Cortex of kidney (tissue), 1 donor: ENCODE measurements at places on chromosomes 1 and 21.

GRCh38 chr1:81679942-81680341 lies 120.8 kb upstream of the ADGRL2 start:
- no peak for DNase-seq

GRCh38 chr1:23643736-23644554 lies 47.7 kb upstream of the RPL11 start:
- no peak for DNase-seq

GRCh38 chr1:23394684-23395083 lies 25.0 kb upstream of the ZNF436 start:
- DNase-seq = no peak

GRCh38 chr1:24862775-24863483 lies 67.1 kb downstream of the RUNX3 start:
- DNase-seq = no peak

GRCh38 chr1:110195196-110195595 lies 14.9 kb upstream of the KCNC4 start:
- DNase-seq = no peak

GRCh38 chr1:14924455-14925331 lies 228.9 kb upstream of the TMEM51 start:
- DNase-seq = no peak

GRCh38 chr1:113452921-113453770 lies 62.8 kb downstream of the MAGI3 start:
- DNase-seq = no peak

GRCh38 chr1:117205368-117205767 lies 5.4 kb downstream of the VTCN1 start:
- no peak for DNase-seq

- no peak for DNase-seq
Observed at GRCh38 chr1:225653463-225654276, 747 bp upstream of the ENAH start.

DNA sequence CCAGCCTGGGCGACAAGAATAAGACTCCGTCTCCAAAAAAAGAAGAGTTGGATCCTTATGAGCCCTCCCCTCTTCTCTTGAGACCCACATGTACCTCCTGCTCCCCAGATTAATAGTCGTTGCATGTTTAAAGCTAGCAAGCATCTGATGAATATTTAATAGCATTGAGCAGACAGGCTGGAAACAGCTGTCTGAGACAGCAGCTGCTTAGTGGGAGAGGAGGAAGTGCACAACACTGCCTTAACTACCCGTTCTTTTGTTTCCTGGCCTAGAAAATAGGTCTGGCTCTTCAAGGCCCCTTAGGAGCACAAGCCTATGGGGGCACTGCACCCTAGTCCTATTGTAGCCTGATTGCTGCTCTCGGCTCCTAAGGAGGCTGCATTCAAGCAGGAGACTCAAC lies 17.3 kb upstream of the TMEM39B start:
- no peak for DNase-seq

- DNase-seq = no peak
Observed at GRCh38 chr1:40650075-40650474, 15.4 kb downstream of the RIMS3 start.

DNA sequence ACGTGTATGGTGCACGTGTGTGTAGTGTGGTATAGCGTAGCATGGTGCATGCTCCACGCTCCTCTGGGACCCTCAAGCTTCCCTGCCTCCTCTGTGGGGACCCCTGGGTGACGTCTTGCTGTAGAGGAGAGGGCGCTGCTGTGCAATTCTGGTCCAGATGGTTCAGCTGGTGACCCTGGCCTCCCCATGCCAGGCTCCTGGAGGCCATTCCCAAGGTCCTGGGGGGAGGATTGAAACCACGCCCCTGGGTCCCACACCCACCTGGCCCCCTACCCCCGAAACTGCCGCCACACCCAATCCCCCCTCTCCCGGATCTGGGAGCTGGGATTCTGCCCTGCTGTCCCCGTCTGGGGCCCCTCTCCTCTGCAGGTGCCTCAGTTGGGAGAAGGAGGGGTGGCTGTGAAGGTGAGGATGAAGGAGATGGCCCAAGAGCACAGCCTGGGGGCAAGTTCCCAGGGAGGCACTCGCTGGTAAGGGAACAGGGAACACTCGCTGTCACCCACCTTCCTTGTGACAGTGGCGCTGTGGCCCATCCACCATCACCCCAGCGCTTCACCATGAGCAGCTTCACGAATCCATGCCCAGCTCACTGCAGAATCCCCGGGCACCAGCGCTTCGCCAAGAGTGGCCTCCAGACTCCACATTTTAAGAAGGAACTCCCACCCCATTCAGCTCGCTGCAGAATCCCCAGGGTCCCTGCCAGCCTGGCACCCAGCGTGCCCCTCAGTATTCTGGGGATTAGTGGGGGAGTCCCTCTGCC lies 38.0 kb downstream of the WDR4 start:
- no peak for DNase-seq

GRCh38 chr1:57517587-57518374 lies 93.9 kb upstream of the DAB1 start:
- no peak for DNase-seq

DNA sequence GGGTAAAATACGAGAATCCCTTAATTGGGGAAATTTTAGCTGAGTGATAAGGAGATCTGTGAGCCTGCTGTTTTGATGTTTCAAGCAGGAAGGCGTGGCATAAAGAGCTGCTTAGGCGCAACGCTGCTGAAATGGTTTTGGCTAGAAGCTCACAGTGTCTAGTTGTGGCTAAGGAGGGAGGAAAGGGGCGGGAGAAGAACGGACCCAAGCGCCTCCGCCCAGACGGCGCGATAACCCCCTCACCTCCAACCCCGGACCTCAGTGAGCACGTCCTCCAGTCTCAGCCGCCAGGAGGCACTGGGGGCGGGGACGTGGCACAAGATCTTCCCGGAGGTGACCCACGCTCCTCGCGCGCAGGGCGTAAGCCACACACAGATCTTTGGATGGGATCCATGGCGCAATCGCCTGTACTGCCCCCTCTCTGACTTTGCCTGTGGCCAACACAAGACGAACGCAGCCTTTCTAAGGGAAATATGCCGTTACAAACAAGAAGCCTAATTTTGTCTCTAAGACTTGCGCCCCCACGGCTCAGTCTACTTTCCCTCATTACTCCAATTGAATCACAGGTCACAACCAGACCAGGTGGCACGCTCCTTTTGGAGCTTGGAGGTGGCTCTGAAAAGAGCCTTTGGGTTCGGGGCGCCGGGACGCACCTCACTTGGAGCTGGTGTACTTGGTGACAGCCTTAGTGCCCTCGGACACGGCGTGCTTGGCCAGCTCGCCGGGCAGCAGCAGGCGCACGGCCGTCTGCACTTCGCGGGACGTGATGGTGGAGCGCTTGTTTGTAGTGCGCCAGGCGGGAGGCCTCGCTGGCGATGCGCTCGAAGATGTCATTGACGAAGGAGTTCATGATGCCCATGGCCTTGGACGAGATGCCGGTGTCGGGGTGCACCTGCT lies 23.4 kb upstream of the RNF187 start:
- no peak for DNase-seq

DNA sequence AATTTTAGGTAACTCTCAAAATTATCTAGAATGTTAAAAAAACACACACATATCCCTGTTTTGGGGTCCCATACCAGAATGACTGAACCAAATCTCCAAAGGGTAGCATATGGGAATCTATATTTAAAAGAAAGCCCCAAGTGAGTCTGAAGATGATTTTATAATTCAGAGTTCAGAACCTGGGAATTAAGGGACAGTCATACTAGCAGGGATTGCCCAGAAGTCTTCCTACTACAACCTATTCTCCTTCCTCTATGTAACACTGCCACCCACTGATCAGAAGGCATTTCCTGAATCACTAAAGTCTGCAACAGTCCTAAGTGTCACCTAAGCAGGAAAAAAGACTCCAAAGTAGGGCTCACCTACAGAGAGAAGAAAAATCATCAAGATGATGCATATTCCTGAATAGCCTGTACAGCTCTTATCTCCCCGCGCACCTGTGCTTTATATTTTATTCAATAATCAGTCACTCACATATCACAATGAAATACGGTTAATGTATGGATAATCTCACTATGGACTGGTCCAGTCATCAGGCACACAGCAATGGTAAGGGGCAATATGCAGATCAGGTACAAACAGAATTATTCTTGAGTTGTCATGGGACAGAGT lies 4.9 kb downstream of the RGS1 start:
- DNase-seq = no peak

DNA sequence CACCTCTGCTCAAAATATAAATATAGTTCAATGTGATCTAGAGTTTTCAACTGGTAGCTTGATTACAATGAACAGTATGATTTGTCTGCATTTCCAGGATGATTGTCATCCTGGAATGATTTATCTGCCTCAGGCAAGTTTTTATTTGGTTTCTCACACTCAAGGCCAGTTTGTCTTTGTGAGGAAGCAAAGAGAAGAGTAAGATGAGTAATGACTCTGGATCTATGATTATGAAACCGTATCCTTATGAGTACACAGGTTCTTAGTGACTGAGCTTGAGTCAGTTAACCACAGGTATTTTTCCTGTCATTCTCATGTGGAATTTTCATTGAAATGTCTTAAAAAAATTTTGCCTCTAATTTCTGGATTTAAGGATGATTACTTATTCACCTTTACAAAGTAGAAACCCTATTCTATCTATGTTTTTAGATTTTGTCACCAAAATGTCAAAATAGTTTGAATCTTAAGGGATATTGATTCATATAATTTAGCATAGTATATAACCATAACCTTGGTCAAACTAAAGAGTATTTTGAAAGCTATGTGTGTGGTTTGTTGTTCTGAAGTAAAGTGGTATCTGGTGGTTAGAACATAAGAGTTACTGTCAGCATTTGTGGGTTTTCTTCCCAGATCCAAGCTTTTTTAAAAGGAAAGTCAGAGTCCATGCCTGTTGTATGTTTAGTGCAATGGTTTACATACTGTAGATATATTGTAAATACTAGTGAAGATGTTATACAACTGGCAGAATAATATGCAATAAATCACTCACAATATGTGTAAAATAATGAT lies 145.0 kb downstream of the RASAL2 start:
- DNase-seq = no peak

DNA sequence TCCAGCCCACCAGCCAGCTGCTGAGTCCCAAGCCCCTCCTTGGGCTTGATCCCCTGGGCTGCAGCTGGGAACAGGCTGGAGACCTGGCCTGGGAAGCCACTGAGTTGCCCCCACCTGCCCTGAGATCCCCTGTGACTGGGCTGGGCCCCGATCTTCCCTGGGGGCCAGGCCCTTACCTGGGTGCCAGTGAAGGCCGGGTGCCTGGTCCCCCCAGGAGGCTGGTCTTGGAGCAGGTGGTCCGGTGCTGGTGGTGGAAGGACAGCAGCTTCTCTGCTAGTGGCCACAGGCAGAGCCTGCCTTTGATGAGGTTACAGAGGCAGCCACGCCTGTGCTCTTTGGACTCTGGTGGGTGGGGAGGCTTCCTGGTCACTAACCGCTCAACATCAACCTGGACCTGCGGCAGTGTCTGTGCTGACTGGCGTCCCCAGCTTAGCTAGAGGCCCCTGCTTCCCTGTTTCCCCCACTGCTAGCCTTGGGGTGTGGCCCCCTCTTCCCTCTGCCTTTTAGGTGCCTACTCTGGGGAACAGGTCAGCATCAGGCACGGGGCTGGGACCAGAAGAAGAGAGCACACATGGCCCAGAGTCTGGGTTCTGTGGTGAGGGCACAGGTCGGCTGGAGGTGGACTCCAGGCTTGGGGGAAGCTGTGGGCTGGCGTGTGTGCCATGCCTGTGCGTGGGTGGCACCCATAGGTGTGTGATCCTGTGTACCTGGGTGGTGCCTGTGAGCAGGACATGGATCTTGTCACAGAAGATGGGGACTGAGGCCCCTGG lies at the start of gene EPS8L3:
TSS of gene EPS8L3 (minus strand) at position 278 of the 770 bp plus-strand sequence. CDS start 2,174 bp downstream, outside the sequence.
- no peak for DNase-seq
